Stimulated activated CD4-positive, alpha-beta T cell treated with anti-CD3 and anti-CD28 coated beads, Interleukin-12 subunit alpha, Interleukin-12 subunit beta, amount 100 ng/mL, for 4 hours (primary cell): ENCODE measurements at places on chromosomes 2 and 18.

- no peak for DNase-seq
Measured at GRCh38 chr18:50875966-50876536, 2.9 kb upstream of the ME2 start.

- DNase-seq: no peak
Measured at GRCh38 chr18:22691946-22692710, 241.0 kb upstream of the RBBP8 start.

DNA sequence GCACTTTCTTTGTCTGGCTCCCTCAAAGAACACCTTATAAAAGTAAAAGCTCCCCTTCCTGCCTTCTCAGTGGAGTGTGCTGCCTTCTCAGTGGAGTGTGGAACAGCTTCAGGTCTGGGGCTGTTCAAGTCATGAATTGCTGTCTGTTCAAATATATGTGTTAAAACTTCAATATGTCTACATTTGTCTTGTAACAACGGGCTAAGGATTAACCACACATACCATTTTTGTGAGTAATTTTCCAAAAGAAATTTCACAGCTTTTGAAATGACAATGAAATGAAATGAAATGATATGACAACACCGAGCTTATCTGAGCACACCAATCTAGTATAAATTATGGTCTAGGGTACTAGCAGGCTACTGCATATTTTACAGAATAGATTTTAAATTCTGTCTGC, 42.9 kb downstream of the CABYR start:
- DNase-seq: no peak

GRCh38 chr2:152624805-152625204, 92.5 kb downstream of the PRPF40A start:
- DNase-seq: no peak

- DNase-seq: no peak
Measured at GRCh38 chr2:227082286-227082685, 81.7 kb downstream of the COL4A4 start.

DNA sequence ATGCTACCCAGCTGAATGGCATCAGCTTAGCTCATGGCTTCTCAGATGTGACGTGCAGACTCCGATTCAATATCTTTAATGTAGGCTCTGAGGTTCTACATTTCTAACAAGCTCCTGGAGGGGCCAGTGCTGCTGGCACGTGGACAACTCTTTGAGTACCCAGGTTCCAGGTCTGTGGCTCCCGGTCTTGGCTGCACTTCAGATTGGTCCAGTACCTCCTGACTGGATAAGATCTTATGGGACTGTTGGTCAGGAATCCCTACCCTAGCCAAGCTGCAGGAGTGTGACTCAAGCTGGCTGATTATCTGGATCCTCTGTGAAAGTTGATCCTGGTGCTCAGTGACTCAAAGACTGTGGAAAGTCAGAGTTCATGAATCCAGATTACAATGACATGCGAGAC, 222.1 kb downstream of the ANKRD30B start:
- DNase-seq: no peak

DNA sequence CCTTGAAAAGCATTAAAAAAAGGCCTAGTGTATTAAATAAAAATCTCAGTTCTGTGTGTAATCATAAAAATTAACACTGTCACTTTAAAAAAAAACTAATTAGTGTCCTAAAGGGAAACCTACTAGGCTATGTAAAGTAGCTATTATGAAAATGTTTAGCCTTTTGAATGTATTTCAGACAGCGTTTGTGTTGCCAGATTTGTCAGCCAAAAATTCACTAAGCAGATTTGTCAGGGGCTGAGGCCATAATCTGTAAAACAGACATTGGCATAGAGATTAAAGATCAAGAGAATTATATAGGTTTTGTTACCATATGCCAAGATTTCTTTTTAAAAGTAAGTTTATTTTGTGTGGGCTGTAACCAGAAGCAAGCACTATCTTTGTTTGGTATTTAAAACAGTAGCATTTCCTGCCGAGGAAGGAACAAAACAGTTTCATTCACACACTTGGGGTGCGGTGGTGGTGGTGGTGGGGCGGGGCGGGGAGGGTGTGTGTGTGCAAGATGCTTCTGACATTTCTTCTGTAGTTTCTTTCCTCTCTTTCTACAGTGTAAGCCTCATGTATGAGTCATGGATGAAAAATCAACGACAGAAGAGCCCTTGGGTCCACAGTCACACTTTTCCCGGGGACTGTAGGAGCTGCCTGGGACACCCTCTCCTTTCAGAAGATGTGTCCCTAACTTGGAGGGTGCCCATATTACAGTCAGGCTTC, 328.5 kb upstream of the FANCL start:
- DNase-seq: no peak

- DNase-seq: no peak
Measured at GRCh38 chr2:71695235-71696120, 242.1 kb downstream of the DYSF start.

GRCh38 chr2:61993422-61994024, 88.0 kb downstream of the COMMD1 start:
- DNase-seq: no peak

DNA sequence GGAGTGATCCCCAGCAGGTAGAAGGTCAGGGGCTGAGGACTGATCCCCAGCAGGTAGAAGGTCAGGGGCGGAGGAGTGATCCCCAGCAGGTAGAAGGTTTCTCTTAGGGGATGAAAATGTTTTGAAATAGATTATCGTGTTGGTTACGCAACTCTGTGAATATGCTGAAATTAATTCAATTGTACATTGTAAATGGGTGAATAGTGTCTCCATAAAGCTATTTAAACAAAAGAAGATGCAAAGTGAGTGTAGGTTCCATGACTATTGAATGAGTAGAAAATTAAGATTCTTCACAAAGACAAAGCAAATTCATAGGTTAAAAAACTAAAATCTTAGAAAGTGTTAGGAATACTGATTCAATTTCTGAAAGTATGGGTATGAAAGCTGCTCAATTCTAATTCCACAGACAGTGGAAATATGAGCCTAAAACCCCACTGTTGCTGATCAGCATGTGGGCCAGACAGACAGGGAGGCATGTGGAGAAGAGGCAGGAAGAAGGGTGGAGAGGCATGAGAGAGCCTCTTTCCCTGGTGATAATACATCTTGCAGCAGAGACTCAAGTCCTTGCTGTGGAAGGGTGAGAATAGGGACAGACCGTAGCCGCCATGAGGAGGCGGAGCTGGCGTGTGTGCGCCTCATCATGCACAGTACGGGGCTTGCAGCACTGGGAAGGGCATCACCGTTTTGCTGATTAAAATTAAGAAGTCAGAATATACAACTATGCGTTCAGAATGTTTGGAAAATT, 85.9 kb upstream of the NFATC1 start:
- no peak for DNase-seq

DNA sequence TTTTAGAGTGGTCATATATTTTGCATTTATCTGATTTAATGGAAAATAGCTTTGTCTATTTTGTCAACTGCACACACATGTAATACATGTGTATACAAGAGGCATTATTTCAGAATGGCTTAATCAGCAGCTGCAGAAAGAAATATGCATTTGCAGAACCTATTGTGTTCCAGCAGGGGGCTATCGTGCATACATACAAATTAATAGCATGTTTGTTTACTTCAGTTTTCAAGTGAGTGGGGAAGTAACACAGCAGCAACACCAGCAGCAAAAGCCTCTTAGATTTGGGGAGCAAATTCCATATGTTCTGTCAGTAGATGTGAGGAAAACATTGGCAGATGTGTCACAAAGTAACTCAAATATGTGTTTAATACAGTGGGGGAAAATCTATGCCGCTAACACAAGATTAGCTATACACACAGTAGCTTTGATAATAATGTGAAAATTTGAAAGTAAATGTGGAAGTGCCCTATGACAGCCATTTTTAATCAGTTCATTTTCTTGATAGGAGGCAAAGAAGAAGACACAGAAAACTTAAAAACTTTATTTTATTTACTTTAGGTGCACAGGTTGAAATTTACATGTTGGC, 218.1 kb downstream of the WDR7 start:
- DNase-seq: no peak

GRCh38 chr2:230914886-230915285, 10.2 kb downstream of the GPR55 start:
- DNase-seq: no peak

GRCh38 chr2:54728669-54729120, 5.2 kb downstream of the EML6 start:
- DNase-seq: no peak

GRCh38 chr2:10273215-10274175, 29.2 kb upstream of the HPCAL1 start:
- no peak for DNase-seq

- no peak for DNase-seq
Measured at GRCh38 chr2:10036095-10036884, 7.1 kb upstream of the KLF11 start.

- DNase-seq: no peak
Measured at GRCh38 chr18:75533950-75534349, 106.4 kb upstream of the SMIM21 start.

GRCh38 chr18:48290162-48290926, 118.8 kb downstream of the ZBTB7C start:
- DNase-seq: no peak

DNA sequence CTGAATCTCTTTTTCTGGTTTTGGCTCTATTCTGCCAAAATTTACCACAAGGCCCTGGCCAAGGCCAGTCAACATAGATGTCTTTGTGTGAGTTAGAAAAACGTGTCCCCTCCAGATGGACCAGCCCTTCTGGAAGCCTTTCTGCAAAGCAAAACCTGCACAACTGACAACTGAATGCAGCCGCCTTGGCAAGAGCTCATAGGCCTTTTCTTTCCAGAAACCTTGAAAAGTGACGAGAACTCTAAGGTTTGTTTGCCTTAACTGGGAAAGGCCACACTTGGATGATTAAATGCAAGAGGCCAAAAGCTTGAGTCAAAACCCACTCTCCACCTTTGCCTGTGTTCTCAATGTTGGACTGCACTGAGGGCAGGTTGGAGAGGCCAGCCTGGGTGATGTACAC, 103.9 kb downstream of the COLEC12 start:
- DNase-seq: no peak

- DNase-seq: no peak
Measured at GRCh38 chr2:43484323-43484930, 111.4 kb downstream of the THADA start.
